ENCODE measurements at places on chromosomes 13 and 19.

GRCh38 chr19:48618278-48618915 is 581 bp downstream of the RPL18 start:
- no peak for DNase-seq

- DNase-seq = no peak
Observed at GRCh38 chr19:38838208-38838985, 6.8 kb upstream of the ECH1 start.

GRCh38 chr19:38024992-38025908 is 118.2 kb downstream of the SIPA1L3 start:
- no peak for DNase-seq

GRCh38 chr13:30799356-30799824 is 64.0 kb downstream of the ALOX5AP start:
- DNase-seq = no peak

GRCh38 chr13:114132419-114133121 is at the start of gene RASA3:
Gene RASA3, minus strand, starts transcription at chr13:114132623. Its CDS starts 134 bp downstream, at chr13:114132489.
- DNase-seq = peak; percentile 75

DNA sequence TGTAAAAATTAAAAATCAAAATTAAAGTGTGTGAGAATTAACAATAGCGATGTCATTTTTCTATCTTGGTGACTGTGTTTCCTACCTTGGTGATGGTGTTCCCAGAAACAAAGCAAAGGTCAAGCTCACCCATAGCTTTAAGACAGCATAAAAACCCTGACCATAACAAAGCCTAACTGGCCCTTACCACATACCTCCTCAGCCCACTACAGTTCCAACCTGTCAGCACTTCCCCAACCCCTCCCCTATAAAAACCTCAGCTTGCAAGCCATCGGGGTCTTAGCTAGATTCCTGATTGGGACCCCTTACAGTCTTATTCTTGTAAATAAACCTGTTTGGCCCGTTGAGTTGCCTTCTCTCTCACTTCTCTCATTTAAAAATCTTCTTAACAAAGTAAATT is 484.4 kb upstream of the PCDH20 start:
- DNase-seq = no peak

GRCh38 chr13:96527497-96527896 is 437.6 kb downstream of the HS6ST3 start:
- DNase-seq = no peak

DNA sequence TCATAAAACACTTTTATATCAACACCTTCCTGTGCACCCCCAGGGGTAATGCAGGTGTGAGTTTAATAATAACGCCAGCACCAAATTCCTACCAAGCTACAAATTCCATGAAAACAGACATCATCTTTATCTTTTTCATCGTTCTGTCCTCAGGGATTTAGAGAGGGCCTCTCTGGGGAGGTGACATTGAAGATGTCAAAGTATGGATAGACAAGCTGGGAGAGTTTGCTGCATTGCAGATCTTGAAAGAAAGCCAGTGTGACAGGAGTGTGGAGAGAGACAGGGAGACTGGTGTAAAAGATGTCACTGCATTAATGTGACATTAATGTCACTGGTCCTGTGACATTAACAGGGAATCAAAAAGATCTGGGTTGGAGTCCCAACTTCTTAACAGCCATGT is 10.1 kb downstream of the CACNG6 start:
- DNase-seq = no peak

DNA sequence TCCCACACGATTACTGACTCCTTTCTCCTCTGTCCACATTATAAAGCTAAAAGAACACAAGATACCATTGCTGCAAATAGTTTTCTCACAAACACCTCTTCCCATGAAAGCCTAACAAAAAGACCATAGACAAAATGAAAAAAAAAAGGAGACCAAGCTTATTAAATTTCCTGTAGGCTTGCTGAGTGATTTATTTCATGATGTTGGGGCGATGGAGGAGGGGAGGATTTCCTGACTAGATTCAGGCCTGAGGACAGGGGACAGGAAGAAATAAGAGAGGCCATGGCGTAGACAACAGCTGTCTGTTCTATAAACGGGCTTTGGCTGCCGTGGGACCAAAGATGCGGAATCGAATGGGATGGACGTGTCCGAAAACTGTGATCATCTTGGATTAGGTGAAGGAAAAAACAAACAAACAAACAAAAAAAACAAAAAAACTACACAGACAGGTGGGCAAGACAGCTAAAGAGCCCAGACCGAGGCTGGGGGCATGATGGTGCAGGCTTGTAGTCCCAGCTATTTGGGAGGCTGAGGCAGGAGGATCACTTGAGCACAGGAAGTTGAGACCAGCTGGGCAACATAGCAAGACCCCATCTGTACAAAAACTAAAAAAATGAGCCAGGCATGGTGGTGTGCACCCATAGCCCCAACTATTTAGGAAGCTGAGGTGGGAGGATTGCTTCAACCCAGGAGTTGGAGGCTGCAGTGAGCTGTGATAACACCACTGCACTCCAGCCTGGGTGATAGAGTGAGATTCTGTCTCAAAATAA is 5.3 kb downstream of the TMPRSS9 start:
- no peak for DNase-seq

DNA sequence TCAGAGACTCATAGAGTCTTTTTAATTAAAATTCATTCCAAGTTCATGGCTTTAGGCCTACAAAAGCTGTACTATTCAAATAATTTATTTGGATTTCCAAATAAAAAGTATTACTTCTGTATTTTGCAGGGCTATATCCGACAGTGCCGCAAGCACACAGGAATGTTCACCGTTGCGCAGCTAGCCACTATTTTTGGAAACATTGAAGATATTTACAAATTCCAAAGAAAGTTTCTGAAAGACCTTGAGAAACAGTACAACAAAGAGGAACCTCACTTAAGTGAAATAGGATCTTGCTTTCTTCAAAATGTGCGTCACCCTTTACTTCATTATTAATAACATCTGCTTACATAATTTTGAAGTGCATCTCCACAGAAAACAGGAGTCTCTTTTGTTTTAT is 20.5 kb upstream of the C1QTNF9 start:
- no peak for DNase-seq

DNA sequence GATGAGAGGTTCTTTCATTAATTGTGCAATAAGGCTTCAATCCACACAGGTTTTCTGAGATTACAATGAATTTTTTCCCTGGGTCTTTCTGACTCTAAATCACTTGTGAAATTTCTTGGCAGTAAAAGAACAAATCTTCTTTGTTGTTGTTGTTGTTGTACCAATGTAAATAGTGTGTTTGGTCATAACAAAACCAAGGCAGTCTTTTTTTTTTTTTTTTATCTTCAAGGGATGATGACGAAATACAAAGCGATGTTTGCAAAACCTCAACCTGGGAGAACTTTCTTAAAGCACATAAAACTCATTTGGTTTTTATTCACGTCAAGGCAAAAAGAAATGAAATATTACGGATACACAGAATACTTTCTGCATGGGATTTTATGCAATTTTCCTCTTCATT is 462.0 kb downstream of the LIG4 start:
- DNase-seq = no peak

- DNase-seq = no peak
Observed at GRCh38 chr19:16921766-16922591, 33.2 kb downstream of the F2RL3 start.

DNA sequence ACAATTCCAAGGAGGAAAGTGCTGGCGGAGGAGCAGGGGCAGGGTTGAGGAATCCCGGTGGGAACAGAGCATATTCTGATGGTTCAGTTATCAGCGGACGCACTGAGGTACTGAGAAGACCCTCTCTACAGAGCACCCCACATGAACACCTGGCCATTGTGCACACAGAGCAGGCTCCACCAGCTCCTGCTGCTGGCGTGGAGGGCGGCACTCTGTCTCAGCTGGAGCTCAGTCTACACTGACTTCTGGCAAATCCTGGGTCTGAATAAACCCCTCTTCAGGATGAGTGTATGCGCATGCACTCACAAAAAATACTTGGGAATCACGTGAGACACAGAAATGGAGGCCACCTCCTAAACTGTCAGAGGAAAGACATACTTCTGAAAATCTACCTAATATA is 114.4 kb upstream of the IRS2 start:
- no peak for DNase-seq

DNA sequence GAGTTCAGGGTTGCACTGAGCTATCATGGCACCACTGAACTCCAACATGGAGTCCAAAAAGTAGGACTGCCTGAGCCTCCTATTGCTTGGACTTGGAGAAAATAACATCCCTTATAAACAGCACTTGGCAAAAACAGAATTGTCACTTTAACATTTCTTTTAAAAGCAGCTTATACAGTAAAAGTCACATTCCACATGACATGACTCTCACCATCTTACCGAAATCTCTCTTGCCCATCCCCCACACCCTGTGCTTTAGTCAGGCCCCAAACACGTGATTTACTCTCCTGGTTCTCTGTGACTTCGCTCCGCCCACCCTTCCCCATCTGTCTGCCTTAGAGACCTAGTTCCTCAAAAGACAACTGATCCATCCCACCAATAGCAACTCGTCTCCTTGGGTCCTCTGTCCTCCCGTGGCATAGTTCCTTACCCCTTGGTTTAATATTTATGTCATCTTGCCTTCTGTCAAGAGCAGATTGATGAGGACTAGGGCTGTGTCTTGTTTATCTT is 4.6 kb downstream of the SAFB start:
- peak; percentile 81 for DNase-seq

All from CD4-positive, alpha-beta T cell treated with Interferon alpha-2 for 1 hour (primary cell).